ENCODE measurements at places on chromosomes 1 and 21.

- DNase-seq: no peak
Observed at GRCh38 chr21:27359141-27359540, 392.3 kb upstream of the ADAMTS5 start.

DNA sequence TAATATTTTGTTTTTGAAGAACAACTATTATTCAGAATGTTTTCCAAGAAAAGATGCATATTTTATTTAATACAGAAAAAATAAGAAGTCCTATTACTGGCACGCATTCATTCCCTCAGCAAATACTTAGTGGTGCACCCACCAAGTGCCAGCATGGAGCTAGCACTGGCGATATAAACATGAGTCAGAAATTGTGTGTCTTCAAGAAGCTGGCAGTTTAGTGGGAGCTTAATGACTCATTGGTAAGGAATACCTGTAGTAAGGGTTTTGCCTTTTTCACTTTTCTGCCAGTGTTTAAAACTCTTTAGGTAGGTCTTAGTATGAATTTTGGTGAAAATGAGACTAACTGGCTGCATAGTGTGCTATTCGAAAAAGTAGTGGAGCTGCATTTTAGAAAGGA lies 6.3 kb downstream of the MAGI3 start:
- DNase-seq: peak; percentile 20

- DNase-seq: no peak
Observed at GRCh38 chr1:194028002-194028401, 841.6 kb upstream of the B3GALT2 start.

DNA sequence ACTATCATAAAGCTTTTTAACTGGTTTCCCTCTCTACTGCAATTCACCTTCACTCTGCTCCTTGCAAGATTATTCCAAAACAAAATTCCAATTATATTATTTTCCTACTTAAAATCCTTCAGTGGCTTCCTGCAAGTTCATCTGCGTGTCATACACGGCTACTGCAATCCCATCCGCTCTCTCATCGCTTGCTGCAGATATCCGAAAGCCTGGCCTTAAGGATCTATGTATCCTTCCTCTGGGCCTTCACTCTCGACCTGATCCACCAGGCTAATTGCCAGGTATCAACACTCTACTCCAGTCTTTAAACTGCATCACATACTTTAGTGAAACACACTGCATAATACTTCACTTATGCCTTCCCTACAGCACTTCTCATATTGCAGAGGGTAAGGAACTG lies 44.0 kb downstream of the VAV3 start:
- DNase-seq: no peak

- no peak for DNase-seq
Observed at GRCh38 chr1:33143698-33144097, 38.1 kb downstream of the TRIM62 start.

GRCh38 chr1:44021581-44022321 lies 9.5 kb downstream of the SLC6A9 start:
- no peak for DNase-seq

- DNase-seq: no peak
Observed at GRCh38 chr1:205990226-205990625, 13.0 kb downstream of the RAB7B start.

GRCh38 chr21:29462479-29462878 lies 163.8 kb downstream of the BACH1 start:
- DNase-seq: no peak

DNA sequence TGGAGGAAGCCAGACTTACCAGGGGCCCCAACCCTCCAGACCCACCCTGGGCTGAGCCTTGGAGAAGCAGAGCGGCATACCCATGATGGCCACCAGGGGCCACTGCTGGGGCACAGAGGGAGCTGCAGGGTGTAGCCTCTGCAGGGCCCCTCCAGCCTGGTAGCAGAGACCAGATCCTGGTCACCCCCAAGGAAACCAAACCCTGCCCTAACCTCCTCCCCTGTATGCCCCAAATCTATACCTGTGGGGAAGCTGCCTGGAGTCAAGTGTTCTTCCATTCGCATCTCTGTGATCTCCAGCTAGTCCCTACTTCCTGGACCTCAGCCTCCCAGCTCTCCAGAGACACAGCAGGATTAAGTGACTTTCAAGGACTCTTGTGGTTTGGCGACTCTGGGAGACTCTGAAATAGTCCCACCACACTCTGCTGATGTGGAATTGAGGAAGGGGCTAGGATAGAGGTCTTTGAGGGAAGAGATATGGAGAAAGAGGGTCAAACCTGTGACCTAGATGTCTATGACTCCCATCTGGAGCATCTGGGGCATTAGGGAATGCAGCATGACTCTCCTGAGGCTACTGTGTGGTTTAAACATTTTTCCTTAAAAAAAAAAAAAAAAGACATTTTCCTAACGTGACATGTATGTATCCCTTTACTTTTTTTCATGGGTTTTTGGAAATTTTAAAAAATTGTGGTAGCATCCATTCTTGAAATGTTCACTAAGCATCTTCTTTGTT lies 119.2 kb upstream of the IPO9 start:
- DNase-seq: peak; percentile 72

DNA sequence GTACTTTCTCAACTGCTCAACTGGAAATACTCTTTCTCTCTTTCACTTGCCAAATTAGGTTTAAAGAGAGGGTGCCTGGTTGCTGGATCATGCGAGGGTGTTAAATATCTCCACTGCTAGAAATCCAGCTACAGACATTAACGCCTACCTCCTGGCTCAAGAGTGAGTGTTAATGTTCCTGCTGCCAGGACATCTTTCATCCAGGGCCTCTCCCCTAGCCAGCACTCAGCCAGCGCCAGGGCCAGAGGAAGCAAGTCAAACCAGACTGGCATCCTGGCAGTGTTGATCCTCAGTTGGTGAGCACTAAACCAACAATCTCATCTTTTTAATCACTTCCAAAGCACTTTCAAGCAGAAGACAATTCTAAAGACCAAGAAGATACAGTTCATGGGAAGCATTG lies 92.9 kb upstream of the BARHL2 start:
- no peak for DNase-seq

GRCh38 chr1:119409731-119410130 lies 5.2 kb upstream of the HSD3B2 start:
- no peak for DNase-seq

- DNase-seq: no peak
Observed at GRCh38 chr21:27365394-27365793, 398.5 kb upstream of the ADAMTS5 start.

DNA sequence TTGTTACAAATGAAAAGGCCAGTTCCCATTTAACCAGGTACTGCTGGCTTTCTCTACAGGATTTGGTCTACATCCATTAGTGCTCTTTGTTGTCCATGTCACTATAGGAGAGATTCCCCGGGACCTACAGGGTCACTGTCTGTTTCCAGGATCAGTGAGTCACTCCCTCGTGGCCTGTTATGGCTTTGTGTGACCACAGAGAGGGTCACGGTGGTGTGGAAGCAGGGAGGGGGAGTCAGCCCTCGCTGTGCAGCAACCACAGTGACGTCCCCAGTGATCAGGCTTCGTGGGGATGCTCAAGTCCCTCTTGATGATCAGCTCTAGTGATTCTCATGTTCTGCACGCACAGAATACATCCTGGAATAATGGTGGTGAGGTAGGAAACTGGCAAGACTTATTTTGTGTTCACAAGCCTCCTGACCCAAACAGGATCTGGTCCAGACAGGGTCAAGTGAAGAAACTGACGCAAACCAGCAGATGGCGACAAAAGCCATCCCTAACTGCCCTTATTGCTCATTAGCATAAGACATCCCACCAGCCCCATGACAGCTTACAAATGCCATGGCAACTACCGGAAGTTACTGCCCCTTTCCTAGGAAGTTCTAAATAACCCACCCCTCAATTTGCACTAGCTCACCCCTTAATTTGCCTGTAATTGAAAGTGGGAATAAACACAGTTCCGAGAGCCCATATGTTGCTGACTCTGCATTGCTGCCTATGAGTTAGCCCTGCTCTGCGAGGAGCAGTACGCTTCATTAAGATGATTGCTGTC lies 98.5 kb downstream of the DISC1 start:
- no peak for DNase-seq

DNA sequence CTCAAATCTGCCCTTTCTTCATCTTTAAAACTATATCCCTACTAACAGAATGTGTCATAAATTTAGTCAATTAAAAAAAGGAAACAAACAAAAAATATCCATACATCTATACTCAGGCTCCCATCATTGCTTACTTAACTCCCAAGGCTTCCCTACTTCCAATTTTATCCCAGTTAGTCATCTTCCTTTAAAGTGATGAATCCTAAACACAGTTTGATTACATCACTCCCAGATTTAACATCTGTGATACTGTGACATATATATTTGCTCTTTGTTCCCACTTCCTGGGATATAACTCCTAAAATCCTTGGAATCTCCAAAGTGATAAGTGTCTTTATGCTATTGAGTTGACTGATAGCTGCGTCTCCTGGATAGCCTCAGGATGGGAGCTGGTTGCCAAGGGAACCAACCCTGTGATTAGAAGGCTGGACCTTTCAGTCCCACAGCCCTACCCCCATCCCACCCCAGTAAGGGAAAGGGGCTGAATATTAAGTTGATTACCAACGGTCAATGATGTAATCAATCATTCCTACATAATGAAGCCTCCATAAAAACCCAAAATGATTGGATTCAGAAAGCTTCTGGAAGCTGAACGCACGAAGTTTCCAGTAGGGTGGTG lies 21.6 kb downstream of the GLMN start:
- DNase-seq: no peak

GRCh38 chr1:112056354-112056753 lies 66.9 kb upstream of the KCND3 start:
- no peak for DNase-seq

GRCh38 chr1:212010004-212010403 lies 25.4 kb downstream of the INTS7 start:
- no peak for DNase-seq

DNA sequence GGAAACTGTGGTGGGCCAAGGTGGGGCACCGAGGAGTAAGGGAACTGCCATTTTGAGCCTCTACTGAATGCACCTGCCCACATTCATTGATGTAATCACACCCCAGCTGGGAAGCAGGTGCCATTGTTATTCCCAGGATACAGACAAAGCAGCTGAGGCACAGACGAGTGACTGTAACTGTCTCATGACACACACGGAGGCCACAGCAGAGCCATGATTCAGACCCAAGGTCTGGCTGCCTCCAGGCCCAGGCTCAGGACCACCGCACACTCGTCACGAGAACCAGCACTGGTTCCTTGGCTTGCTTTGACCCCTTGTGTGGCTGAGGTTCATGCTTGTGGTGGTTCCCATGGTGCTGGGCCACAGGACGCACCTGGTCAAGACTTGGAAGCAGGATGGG lies 45.6 kb upstream of the CLIC4 start:
- no peak for DNase-seq

DNA sequence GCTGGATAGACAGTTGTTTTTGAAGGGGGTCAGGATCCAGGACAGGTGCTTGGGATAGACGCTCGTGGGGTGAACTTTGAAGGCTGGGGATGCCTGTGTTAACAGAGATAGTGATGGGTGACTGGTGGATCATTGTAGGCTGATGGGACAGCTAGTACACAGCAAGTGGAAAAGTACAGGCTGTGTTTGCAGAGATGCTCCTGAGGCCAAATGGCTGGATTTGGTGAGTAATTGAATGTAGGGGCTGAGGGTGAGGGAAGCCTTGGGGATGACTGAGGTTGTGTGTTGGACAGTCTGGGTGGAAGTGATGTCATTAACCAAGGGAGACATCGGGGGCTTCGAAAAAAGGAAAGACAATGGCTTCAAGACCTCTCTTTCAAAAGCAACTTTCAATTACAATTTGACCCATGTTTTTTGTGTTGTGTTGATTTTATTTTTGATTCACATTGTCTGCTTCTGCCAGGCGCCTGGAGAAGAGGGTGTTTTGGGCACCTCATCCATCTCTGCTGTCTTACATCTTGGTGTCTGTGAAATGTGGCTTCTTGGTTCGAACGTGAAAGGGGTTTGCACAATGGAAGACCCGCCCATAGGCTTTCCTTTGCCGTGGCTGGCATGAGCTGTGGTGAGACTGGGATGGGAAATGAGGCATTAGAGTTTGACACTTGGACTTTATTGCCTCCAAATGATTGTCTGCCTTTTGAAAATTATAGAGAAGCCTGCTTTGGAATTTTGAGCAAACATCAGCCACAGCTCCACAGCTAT lies 147.5 kb downstream of the FOXD2 start:
- no peak for DNase-seq

- DNase-seq: no peak
Observed at GRCh38 chr21:22758478-22758877, 1760.3 kb downstream of the NCAM2 start.

DNA sequence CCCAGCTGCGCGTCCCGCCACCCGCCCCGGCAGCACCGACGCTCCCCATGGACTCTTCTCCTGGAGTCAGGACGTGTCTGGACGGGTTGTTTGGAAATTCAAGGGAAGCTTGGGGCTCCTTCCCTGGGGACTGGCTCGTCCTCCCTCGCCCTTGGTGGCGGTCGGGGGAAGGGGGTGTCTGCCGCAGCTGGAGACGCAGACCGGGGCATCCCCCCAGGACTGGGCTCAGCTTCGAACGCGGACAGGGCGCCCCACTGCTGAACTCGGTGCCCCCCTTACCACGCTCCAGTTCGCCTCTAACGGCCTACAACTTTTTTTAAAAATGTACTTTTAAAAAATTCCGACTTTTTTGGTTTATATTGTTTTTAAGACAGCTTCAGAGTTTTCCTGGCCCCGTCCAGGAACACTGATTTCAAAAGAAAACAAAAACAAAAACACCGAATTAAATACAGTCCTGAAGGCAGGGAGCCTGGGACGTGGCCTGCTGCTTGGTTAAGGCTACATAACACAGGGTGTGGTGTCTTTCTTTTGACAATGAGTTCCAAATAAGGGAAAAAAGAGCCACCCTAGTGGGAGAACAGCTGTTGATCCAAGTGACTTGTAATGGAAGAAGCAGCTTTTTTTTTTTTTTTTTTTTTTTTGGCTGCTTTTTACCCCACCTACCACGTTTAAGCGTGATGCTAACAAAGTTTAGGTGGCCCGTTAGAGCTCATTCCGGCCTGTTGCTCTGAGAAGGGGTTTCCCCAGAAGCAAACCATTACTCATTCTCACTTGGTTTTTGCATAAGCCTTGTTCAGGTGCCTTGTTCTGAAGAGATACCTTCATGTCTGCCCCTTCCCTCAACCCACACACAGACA lies 862 bp upstream of the DIPK1A start:
- DNase-seq: peak; percentile 32

- no peak for DNase-seq
Observed at GRCh38 chr1:108054396-108054795, 89.4 kb upstream of the VAV3 start.

DNA sequence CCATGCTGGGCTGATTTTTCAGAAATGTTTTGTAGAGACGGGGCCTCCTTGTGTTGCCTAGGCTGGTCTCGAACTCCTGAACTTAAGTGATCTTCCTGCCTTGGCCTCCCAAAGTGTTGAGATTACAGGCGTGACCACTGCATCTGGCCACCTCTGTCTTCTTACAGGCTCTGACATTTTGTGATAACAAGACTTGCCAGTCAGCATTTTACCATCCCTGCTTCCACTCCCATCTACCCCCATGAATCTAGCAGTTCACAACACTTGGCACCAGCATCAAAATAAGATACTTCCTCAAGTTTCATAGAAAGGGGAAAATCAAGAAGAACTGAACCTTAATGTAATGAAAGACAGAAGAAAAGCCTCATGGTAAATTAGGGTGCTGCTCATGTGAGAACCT lies 32.4 kb downstream of the SLC35F3 start:
- DNase-seq: no peak
